GM20000 (cell line): ENCODE measurements at places on chromosomes 3 and 15.
A peak's percentile ranks its signal among the peaks of the same experiment; 100 is the strongest.

DNA sequence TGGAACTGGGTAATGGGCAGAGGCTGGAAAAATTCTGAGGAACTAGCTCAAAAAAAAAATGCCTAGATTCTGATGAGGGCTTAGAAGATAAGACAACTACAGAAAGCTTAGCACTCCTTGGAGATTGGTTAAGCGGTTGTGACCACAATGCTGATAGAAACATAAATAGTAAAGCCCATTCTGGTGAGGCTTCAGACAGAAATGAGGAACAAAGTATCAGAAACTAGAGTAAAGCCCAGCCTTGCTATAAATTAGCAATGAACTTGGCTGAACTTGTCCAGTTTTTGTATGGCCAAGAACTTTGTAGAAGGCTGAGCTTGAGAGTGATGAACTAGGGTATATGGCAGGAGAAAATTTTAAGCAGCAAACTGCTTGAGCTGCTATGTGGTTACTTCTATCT lies 25.4 kb downstream of the GOLGB1 start:
- DNase-seq: peak; percentile 29

DNA sequence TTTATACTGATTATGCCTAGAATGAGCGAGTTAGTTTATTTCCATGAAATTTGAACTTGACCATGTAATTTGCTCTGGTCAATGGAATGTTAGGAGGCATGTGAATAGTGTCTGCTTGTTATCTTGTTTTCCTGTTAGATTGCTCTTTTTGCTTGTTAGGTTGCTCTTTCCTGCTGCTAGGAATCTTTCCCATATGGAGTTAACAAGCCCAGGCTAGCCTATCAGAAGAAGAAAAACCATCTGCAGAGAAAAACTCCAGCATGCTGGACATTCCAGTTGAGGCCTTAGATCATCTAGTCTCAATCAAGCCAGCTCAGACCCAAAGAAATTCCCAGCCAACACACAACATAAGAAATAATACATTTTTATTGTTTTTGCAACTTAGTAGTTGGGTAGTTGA lies 470.2 kb upstream of the AGTR1 start:
- no peak for DNase-seq

DNA sequence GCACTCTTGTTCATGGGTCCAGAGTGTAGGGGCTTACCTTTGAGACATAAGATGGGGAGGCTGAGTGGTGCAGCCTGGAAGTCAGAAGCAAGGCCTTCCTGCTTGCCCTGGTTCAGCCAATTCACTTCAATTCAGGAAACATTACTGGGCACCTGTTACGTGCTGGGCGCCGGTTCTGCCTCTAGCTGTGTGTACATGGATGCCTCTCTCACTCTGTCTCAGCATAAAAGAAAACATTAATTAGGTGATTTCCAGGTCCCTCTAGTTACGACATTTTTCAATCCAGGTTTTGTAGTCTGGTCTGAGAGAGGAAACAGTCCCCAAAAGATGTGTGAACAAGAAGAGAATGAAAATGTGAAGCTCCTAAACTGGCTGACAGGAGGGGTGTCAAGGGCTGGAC lies 1.2 kb downstream of the RTP1 start:
- DNase-seq: peak; percentile 24

- DNase-seq: no peak
Observed at GRCh38 chr15:39226169-39226937, 354.5 kb upstream of the THBS1 start.

DNA sequence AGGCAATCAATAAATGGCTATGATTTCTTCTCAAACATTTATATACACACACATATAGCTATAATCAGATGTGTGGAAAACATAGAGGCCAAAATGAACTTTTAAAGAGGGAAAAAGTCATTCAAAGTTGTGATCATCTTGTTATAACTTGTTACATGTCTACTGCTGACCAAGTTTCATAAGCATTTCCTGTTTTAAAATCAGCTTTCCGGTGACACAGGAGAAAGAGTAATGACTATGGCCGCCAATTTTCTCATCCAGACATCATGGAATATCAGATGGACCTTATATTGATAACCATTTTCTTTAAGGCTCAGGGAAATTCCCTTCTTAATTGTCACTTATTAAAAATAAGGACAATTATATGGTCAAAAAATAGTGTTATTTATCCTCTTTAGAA lies 71.7 kb upstream of the AGTR1 start:
- DNase-seq: no peak

- DNase-seq: no peak
Observed at GRCh38 chr3:146390957-146391356, 78.4 kb downstream of the PLSCR2 start.

GRCh38 chr3:134149286-134149685 lies 101.4 kb downstream of the RYK start:
- DNase-seq: no peak

DNA sequence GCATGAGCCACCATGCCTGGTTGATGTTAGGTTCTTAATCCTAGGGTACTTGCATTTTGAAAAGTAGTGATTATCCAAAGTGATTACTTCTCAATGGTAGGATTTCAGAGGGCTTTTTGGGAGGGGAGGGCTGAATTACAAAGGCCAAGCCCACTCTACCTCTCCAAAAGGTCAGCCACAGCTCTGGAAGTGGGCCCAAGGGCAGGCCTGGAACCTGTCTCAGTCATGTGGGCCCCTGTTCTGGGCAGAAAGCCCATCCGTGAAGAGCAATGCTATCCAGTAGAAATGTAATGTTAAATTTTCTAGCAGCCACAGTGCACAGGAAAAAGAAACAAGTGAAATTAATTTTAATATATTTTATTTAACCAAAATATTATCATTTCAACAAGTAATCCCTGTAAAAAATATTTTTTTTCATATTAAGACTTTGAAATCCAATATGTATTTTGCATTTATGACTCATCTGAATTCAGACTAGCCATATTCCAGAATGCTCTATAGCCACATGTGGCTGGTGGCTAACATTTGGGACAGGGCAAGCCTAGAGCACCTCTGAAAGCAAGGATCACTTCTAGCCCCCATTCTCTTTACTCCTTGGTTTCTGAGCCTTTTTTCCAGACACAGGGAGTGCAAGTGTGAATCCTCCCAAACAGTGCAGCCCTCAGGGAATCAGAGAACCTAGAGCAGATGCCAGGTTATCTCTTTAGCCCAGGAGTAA lies 16.8 kb downstream of the RFT1 start:
- DNase-seq: no peak

- DNase-seq: peak; percentile 32
Observed at GRCh38 chr3:42749753-42750231, 23.3 kb downstream of the CCDC13 start.

DNA sequence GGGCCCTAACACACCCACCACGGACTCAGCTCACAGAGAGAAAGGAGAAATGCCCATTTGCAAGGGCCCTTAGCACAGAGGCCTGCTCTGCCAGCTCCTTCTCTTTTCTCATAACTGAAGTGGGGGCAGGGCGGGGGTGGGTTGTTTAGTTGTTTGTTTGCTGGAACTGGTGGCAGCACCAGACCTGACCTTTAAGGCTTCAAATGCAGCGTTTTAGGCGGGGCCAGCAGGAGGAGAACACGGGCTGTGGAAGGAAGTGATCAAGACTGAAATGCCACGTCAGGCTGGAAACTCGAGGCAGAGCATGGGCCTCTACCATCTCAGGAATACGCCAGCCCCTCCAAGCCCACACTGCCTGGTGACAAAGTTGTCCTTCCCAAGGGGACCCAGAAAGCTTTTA lies 9.3 kb downstream of the CACNA2D2 start:
- no peak for DNase-seq

DNA sequence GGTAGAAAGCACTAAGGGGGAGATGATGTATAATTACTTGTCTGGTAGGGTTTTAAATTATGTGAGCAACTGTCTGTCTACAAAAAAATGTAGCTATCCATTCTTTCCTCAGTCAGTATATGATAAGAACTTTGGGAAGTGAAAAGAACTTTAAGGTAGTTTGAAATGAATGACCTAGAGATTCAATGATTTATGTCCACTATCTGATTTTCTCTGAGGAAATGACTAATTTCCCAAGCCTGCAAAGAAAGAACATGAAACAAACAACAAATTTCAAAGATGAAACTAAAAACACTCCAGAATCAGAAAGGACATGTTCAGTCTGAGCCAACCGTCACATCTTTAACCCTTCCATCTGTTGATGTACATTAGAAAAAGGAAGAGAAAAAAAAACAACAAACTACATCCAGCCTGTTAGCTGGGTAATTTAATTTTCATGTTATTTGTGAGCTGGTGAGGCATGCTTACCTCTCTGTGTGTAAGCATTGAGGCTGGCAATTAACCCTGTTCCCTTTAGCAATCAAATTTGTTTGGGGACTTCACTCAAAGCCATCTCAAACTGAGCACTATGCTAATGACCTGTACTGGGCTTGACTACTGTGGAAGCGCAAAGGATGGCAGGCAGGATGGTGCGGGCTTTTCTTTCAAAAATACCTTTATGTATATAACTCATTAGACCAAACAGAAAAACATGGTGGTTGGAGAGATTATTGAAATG lies 220.1 kb downstream of the TUSC7 start:
- DNase-seq: no peak

DNA sequence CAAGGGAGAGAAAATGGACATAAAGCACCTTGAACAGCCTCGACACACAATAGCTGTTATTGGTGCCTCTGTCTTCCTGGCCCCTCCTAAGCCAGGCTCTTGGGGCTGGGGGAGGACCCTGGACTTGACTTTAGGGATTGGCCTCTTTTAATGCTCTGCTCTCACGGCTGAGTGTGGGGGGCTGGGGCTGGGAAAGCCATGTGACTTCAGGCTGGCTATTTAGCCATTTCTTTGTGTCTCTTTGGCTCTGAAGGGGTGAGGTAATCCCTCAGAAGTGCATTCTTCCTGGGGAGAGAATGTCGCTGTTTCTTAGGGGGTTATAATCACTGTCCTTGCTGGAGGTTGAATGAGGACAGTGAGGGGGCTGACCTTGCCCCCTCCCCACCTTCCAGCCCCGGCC lies 26.2 kb downstream of the MAGEF1 start:
- no peak for DNase-seq

DNA sequence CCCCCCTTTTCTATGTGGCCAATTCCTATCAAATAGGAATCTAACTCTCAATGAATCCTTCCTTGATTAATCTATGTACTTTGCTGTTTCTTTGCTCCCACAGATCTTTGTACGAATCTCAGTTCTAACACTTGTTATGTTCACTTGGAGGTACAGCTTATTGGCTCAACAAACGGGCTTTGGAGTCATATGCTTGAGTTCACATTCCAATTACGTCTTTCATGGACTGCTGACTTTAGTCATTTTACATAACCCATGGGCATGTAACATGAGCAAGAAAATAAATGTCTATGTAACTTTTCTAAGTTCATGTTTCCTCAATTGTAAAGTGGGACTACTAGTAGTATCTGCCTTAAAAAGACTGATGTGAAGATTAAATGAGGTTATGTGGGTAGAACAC lies 123.2 kb upstream of the TBC1D5 start:
- DNase-seq: no peak

- no peak for DNase-seq
Observed at GRCh38 chr3:67034371-67034770, 36.3 kb downstream of the KBTBD8 start.

DNA sequence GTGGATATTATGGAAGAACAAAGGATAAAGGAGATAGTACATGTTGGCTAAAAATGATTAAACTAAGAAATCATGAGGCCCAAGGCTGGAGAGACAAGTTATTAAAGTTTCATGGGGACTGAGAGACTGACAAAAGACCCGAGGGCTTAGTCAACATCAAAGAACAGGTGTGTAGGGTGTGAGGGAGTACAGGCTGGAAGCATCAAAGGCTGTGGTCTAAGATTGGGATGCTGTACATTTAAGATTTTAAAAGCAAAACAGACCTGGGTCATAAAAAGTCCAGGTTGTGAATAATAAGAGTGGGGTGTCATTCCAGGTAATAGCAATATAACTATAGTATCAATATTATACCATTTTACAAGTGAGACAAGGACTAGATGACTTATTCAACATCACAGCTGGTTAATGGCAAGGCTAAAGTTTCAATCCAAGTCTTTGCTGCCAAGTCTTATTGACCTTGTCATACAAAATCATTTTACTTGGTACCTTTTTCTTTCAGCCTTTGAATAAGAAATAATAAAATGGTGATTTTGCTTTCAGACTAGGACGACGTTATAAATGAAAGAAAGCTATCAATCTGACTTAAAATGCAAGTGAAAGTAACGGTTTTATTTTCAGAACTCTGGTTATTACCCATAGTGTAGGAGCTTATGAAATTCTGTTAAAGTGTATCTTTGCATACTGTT lies 211.6 kb downstream of the TNIK start:
- DNase-seq: peak; percentile 54

DNA sequence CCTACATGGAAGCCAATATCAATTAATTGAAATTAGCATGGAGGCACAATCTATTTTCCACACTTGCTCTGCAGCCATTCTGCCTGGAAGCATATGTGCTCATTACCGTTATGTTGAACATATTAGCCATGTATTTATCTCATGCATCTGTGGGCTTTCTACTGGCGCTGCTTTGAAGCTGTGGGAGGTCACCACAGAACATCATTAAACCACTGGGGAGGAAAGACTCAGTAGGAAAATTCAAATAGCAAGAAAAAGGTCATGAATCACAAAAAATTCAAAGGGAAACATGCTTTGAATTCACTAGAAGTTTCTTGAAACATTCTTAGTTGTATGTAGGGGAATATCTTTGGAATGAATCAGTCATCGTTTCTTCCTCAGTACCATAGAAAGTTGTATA lies 652.5 kb downstream of the EDEM1 start:
- DNase-seq: no peak

- no peak for DNase-seq
Observed at GRCh38 chr3:126358038-126358815, 1.0 kb upstream of the KLF15 start.

GRCh38 chr3:106249159-106249558 lies 380.3 kb upstream of the CBLB start:
- DNase-seq: no peak

DNA sequence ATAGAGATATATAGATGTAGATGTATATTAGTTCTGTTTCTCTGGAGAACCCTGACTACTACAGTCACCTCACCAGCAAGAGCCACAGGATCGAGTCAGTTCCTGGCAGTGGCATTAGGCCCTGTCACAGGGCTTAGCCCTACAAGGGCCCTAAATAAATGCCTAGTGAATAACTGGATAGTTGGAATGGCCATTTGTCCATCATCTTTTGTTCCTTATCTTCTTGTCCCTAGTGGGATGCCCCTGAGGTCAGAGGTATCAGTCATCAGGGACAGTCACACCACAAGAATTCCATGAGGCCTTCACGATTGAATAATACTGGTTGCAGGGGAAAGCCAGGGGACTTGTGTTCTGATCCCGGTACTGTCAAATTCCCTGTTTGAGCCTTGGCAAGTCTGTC lies 204.9 kb upstream of the PPP2R3A start:
- no peak for DNase-seq

DNA sequence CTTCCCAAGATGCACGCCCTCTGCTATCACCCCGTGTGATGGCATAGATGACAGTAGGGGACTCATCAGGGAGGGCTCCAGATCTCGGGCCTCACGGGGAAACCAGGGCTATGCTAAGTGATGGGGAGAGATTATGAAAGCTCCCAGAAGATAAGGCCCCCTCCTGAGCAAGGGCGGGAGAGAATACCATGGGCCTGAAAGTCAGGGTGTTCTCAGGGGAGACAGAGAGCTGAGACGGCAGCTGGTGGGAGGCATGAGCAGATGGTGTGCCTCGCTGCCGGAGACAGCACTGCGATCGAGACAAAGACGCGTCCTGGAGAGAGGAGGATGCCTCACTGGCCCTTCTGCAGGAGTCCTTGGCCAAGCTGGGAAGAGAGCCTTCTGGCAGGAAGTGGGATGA lies 106.5 kb upstream of the ADPGK start:
- no peak for DNase-seq
